RKO (cell line): ENCODE measurements at places on chromosomes 6 and 20.

DNA sequence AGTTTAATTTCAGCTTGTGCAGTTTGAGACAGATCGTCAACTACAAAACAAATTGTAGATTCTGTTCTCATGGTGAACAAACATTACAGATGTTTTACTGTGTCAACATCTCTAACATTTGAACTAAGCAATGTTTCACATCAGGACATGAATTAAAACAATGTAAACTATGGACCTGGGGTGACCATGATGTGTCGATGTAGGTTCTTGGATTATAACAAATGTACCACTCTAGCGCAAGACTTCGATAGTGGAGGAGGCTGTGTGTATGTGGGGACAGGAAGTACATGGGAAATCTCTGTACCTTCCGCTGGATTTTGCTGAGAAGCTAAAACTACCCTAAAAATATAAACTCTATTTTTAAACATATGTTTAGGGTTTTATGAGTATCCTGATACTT lies 17.1 kb downstream of the HIVEP2 start:
- no peak for DNase-seq

- no peak for DNase-seq
Observed at GRCh38 chr20:10483691-10484090, 48.6 kb downstream of the SLX4IP start.

DNA sequence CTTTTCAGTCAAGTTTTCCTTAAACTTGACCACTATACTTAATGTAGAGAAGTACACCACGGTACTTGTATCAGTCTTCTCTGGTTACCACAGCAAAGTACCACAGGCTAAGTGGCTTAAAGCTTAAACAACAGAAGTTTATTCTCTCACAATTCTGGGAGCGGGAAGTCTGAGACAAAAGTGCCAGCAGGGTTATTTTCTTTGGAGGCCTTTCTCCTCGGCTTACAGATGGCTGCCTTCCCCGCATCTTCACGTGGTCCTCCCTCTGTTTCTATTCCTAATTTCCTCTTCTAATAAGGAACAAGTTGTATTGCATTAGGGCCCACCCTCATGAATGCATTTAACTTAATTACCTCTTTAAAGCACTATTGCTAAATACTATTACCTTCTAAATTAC lies 258.0 kb downstream of the PLCB1 start:
- DNase-seq = no peak

- DNase-seq = no peak
Observed at GRCh38 chr6:28771401-28772267, 152.2 kb downstream of the TRIM27 start.

GRCh38 chr6:139447656-139447975 lies 73.2 kb upstream of the CITED2 start:
- no peak for DNase-seq

DNA sequence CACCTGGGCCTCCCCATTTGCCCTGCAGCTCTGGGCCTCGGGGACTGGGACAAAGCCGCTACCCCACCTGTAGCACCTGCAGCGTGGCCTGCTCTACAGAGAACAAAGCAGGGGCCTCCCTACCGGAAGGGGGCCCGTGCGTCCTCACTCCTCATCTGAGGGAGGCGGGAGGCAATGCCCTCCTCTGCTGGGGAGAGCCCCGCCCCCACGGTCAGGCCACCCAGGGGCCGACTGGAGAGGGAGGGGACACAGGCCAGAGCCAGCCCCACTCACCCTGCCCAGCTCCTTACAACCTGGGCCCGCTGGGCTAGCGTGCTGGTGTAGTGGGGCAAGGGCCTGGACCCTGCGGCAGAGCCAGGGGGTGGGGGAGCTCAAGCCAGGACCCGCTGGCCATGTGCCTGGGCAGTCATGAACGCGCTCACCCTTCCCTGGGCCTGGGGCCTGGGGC lies 8.0 kb downstream of the LAMA5 start:
- no peak for DNase-seq

- DNase-seq = no peak
Observed at GRCh38 chr6:102986086-102986485, 1592.6 kb downstream of the GRIK2 start.

GRCh38 chr6:109187399-109188114 lies 92.2 kb downstream of the CEP57L1 start:
- DNase-seq = peak; percentile 15

GRCh38 chr6:41455818-41456217 lies 90.4 kb upstream of the FOXP4 start:
- no peak for DNase-seq

DNA sequence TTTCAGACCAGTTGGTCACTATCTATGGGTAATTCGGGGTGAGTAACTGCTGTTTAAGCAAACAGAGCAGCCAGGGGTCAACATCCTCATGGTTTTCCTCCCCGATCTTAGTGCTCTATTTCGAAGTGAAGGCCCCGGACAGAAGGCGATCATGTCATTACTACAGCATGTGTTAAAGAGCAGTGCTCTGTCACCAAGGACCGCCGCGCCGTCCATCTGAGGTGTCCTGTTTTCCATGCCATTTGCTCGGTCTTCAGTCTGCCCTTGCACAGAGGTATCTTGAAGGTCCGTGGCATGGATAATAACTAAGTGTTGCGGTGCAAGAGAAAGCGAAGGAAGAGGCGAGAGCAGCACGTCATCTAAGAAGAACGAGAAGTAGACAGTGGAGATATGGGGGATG lies 25.1 kb downstream of the PPP1R3G start:
- DNase-seq = no peak

DNA sequence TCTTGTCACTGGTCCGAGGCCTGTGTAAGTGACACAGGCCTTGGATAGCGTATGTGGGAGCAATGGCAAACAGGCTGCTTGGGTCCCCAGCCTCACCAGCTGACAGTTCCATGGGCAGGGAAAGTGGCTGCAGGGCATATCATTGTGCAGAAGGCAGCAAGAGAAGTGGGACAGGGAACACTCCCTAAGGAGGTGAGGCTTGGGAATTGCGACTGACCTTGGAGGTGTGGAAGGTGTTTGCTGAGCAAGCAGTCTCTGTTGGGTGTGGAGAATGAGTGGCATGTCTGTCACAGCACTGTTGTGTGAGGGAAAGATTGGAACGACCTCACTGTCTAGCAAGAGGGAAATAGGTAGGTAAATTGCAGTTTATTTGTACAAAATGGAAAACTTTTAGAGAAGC lies 16.8 kb downstream of the POFUT1 start:
- DNase-seq = no peak
